ENCODE measurements at places on chromosomes 16 and 17.

DNA sequence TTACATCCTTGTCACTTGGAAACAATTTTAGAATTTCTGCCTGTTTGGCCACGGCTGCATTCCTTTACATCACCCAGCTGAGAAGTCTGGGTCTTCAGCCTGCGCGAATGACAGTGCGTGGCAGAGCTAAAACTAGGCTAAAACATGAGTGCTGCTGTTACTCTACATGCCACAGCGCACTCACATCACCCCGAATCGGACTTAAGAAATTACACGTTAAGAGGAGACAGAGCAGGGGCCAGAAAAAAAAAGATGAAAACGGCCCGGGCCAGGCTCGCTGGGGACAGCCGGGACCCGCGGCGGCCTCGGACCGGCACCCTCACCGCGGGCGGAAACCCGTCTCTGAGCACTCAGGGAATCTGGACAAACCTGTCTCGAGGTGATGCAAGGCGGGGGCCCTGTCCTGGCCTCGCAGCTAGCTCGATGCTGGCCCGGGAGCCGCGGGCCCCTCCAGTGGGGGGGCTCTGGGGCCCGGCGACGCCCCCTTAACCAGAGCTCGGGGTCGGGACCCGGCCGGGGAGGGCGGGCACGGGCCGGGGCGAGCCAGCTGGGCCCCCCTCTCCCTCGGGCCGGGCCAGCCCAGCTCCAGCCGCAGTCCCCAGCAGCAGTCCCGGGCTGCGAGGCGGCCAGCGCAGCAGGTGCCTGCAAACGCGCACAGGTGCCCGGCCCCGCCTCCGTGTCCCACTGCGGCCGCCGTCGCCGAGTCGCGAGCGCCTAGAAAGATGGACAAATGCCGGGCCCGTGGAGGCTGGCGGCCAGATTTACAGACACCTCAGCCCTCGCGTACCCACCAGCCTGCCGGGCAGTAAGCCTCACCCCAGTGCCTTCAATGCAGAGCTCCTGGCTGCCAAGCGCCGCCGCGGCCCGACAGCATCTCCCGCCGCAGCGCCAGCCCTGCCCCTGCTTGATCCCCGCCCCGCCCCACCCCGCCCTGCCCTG lies at the start of gene AKTIP:
TSS of gene AKTIP (minus strand) at position 879 of the 939 bp plus-strand sequence. CDS start 2,950 bp downstream, outside the sequence.
- DNase-seq = peak; percentile 26

DNA sequence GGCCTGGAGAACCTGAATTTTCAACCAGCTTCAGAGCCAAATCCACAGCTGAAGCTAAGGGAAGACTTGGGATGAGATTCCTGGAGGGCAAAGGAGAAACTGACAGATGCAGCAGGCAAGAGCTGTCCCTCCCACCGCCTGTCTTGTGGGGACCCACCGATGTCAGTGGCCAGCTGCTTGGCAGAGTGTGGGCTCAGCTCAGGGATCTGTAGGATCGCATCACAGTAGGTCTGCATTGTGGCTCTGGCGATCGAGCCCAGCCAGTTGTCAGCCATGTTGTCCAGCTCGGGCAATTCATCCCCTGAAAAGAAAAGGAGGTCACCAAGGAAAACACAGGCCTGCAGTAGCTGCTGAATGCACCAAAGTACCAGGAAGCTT lies 60.8 kb downstream of the COG7 start:
- no peak for DNase-seq

GRCh38 chr17:5047446-5047845 lies 12.2 kb upstream of the SLC52A1 start:
- DNase-seq = no peak

DNA sequence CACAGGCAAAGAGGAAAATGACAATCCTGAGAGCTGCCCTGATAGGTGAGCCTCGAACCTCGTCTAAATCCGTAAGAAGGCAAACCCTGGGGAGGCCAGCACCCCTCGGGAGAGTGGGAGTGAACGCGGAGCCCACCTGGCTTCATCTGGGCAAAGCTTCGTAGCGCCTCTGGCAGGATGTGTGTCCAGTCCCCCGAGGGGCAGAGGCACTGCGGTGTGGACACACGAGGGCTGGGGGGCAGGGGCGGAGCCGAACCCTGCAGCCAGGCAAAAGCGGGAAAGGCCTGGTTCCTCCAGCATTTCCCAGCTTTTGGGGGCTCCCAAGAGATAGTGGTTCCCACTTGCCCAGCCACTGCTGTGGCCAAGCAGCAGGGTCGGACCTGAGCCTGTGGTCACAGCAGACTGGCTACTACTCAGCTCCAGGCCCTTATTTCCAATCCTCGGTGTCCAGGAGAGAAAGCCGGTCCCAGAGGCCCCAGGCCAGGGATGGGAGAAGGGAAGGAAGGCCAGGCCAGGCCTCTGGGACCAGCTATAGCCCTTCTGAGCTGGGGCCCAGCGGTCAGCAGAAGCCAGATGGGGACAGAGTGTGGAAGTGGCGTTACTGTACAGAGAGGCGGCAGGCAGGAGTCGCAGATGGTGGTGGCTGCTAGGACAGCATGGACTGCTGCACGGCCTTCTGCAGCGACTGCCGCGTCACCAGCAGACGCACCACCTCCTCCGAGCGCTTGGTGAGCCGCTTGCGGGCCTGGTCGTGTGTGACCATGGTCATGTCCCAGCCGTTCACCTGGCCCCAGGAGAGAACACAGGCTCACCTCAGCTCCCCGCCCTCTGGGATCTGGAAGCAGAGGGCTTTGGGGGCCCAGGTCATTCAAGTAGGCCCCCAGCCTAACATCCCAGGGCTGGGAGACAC lies 5.0 kb downstream of the TAX1BP3 start:
- no peak for DNase-seq

DNA sequence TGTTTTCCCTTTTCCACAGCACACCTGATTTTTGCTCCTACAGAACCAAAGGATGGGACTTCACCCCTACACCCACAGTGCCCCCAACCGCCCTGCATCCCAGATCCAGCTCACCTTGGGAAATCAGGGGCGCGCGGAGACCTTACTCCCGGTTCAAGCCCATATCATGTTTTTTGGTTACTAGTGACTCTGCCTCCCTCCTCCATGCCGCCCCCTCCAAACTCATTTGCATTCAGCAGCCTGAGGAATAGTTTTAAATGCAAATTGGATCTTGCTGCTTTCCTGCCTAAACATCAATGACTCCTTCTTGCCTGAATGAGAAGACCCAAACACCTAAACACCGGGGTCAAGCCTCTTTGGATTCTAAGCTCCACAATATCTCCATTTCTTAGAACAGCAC lies 331.8 kb downstream of the TMEM114 start:
- no peak for DNase-seq

DNA sequence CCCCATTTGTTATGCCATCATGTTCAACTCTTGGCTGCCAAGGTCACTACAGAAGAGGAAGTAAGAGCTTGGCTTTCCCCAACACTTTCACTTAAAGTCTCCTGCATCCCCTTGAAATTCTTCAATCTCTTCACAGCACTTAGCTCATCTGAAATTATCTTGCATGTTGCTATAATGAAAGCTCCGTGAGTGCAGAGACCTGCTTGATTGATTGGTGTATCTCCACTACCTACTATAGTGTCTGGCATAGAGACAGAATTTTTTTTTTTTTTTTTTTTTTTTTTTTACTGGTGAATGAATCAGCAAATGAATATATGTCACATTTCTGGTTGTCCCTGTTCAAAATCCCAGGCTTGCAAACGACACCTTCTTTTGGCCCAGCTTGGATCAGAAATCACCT lies 1.9 kb upstream of the SDR42E1 start:
- no peak for DNase-seq

GRCh38 chr17:83104577-83105505 lies 25.4 kb downstream of the METRNL start:
- no peak for DNase-seq

DNA sequence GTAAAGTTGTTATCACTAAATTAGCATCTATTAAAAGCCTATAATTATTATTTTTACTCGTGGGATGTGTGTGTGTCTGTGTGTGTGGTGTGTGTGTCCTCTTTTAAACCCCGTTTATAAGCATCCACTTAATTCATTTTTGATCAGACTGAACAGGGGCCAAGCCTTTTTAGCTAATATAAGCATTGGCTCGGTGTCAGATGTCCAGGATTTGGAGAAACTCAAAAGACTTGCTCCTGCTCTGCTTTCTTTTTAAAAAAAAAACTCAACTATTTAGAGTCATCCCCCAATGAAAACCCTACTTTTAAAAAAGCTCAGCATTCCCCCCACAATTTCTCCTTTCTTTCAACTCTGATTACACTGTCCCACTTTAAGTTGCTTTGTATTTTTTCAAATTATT lies 459.3 kb upstream of the MAF start:
- DNase-seq = no peak

- DNase-seq = peak; percentile 40
These were observed 5.2 kb upstream of the MRPL38 start for GRCh38 chr17:75909812-75910274.

- no peak for DNase-seq
These were observed 2.5 kb downstream of the RNF166 start for GRCh38 chr16:88703486-88704309.

DNA sequence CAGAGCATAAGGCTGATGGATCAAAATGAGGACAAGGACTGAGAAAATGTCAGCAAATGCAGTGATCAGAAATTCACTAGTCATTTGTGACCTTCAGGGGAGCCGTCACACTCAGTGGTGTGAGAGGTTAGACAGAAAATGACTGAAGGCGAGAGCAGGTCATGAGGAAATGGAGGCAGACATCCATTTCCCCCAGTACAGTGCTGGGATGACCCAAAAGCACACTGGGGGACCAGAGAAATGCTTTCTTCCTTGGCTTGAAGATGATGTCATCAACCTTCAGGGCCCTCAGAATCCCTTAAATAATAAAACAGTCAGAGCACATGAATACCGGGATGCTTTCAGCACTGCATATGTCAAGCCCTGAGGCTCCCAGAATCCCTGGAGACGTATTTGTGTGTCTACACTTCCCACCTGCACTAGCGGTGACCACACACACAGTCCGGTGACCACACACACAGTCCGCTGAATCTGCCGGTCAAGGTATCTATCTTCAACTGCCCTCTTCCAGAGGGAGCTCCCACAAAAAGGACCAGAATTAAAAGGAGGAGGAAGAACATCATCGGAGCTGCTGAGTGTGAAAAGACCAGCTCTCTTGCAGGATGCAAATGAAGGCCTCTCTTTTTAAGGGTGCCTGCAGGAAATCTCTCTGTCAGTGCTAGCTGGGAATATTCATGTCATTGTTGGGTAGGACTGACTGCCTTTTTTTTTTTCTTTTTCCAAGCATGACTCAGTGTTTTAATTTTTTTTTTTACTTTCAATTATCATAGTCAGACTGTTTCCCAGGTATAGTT lies 8.2 kb downstream of the UBE2O start:
- DNase-seq = no peak

DNA sequence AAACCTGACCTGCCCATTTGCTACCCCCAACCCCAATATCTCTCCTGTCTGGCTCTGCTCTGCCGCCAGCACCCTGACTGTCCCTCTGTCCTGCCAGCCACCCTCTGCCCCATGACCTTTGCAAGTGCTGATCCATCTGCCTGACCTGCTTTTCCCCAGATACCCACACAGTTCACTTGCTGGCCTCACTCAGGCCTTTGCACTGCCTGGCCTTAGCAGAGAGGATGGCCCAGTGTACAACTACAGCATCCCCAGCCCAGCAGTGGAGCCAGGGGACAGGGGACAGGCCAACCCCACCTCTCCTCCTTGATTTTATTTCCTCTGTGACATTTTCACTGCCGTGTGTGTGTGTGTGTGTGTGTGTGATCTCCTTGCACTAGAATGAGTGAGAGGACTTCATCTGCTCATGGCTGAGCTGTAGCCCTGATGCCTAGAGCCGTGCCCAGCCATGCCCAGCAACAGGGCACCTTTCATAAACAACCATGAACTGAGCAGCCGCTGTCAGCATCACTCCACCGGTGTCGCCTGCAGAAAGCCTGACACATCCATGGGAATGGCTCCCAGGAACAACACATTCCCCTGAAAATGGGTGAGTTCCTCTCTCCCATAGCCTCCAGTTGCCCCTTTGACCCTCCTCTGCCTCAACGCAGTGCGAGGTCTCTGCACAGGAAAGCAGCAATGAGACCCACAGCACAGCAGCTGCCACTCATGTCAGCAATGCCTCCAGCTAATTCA lies 36.0 kb upstream of the RBFOX3 start:
- no peak for DNase-seq

GRCh38 chr17:38898812-38899348 lies 26.5 kb upstream of the LASP1NB start:
- no peak for DNase-seq

DNA sequence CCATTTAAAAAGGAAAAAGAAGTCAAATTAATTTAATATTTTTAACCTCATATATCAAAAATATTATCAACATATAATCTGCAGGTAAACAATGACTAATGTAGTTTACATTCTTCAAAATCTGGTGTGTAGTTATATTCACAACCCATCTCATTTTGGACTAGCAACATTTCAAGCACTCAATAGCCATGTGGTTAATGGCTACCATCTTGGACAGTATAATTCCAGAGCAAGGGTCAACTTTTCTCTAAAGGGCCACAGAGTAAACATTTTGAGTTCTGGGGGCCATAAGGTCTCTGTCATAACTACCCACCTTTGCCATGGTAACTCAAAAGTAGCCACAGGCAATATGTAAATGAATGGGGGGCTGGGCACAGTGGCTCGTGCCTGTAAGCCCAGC lies 153.9 kb downstream of the PARN start:
- DNase-seq = no peak

DNA sequence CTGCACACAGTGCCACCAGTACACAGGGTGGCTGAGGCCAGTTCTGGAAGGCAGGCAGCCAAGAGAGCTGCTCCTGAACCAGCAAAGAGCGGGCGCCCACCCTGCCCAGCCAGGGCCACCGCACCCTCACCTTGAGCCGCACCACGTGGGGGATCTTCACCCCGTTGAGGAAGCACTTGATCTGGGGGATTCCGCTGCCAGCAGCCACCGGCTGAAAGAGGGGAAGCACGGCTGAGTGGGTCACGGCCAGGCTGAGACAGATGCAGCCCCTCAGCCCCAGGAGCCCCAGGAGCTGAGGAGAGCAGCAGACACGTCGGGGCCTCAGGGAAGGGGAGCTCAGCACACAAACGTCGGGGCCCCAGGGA lies 14.6 kb upstream of the CCDC154 start:
- DNase-seq = no peak

GRCh38 chr16:88049561-88050545 lies 98.6 kb downstream of the BANP start:
- DNase-seq = no peak

- no peak for DNase-seq
These were observed 115.6 kb downstream of the GNAO1 start for GRCh38 chr16:56306690-56307533.

- DNase-seq = peak; percentile 82
These were observed 74.6 kb upstream of the ZNF750 start for GRCh38 chr17:82914375-82914774.

- peak; percentile 66 for DNase-seq
These were observed 53.6 kb downstream of the CDH11 start for GRCh38 chr16:65068151-65068740.

DNA sequence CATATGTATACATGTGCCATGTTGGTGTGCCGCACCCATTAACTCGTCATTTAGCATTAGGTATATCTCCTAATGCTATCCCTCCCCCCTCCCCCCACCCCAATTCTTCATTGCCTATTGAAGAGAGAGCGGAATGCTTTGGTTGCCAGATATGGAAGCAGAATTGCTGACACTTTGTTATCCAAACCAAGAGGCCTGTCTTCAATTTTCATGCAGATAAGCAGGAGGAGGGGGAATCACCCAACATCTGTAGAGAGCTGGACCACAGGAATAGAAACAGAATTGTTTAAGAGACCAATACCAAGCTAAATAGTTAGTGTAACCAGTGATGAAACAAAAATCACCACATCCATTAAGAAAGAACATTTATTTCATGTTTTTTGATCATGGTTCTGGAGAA lies 7.1 kb downstream of the ASPA start:
- no peak for DNase-seq

GRCh38 chr16:1471569-1472194 lies 3.1 kb downstream of the CLCN7 start:
- no peak for DNase-seq
